Astrocyte (in vitro differentiated cells and primary cell): ENCODE measurements at places on chromosomes 1 and 21.

DNA sequence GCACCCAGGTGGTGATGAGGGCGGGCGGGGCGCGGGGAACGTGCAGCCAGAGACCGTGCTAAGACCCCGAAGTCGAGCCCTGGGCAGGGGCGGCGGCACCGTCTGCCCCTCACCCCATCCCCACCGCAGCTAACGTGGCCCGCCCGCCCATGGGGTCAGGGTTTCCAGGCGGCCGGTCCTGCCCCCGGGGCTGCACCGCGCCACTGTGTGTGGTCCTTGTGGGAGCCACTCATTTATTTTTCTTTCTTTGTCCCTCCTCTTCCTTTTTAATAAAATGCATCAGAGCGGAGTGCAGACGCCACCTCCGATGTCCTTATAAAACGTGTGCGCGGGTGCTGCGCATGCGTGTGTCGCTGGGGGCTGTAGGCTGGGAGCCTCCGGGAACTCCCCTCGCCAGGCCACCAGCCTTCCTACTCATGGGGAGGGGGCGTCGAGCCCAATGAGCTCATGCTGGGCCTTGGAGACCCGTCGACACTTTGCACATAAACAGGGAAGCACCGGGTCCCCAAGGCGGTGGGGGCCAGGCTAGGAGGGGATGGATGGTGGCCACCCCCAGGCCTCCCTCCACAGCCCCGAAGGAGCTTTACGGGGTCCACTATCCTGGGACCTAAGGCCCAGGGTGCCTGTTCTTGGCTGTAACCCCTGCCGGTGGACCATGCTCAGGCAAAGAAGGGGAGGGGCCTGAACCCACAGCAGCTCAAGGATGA lies 59.9 kb downstream of the WNT9A start:
- DNase-seq, result no peak

DNA sequence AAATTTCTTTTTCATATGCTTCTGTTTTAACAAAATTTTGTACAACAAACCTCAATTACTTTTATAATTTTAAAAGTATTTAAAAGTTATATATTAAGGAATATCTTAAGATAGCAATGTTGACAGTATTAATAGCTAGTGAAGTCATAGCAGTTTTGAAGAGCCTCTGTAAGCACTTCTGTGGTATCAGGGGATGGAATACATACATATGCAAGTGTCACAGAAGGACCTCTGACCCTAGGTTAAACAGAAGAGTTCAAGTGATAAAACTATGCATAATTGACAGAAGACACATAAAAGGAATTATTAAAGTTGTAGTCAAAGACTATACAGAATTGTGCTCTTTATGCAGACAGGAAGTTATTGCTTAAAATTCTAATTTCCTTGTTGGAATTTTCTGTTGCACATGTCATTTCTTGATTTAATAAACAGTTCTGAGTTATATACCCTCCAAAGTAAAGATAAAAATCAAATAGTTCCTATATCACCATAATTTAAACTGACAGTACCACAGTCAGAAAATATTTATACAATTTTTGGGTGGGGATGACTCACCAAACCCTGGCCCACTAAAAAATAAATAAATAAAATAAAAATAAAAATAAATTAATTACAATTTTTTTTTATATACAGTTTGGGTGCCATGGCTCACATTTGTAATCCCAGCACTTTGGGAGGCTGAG lies 27.1 kb downstream of the IPP start:
- DNase-seq, result no peak

- DNase-seq, result peak; percentile 54
Observed at GRCh38 chr21:42125571-42126544, 54.7 kb downstream of the UMODL1 start.

- DNase-seq, result no peak
Observed at GRCh38 chr1:31467005-31467674, 54.1 kb downstream of the SERINC2 start.

DNA sequence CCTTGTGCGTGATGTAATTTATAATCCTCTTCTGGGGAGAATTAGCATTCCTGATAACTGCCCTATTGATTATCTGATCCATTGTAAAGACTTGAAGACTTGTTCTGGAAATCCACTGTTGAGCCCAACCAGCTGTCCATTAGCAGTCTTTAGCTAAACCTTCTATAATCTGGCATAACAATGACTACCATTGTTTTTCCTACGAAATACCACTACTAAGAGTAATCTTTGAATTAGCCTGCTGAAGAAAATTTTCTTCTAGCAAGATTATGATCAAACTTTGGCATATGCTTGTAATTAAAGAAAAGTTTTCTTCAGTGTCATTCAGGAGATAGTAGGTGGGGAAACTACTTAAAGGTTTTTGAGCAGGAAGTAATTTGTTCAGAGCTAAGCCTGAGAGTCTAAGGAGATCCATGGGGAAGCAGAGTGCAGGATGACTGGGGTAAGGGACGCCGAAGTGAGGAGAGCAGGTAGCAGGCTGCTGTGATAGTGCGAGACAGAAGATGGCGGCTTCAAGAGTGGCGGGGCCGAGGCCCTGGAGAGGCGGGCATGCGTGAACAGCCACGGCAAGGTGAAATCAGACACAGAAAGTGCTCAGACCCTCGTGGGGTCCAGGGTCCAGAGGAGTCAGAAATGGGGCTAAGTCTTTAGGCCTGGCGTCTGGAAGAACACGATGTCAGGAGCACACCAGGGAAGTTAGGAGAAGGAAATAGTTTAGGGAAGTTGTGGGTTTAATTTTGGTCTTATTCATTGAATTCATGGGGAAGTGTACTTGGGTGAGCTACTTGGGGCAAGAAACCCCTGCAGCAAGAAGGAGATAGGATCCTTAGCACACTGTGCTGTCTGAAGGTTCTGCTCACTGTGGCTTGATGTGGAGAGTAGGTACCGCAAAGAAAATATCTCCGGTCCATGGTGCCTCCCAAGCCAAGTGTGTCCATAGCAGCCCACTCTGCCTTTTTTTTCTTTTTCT lies 112.6 kb upstream of the ADAR start:
- no peak for DNase-seq

- DNase-seq, result no peak
Observed at GRCh38 chr21:37821786-37822450, 94.3 kb downstream of the KCNJ6 start.

GRCh38 chr1:86263101-86263500 lies 106.5 kb upstream of the COL24A1 start:
- DNase-seq, result no peak

- peak; percentile 23 for DNase-seq
Observed at GRCh38 chr1:89260566-89261255, 11.9 kb downstream of the GBP5 start.

- no peak for DNase-seq
Observed at GRCh38 chr1:77706321-77706720, 23.9 kb upstream of the ZZZ3 start.

GRCh38 chr1:217462666-217463065 lies 168.2 kb downstream of the GPATCH2 start:
- no peak for DNase-seq

DNA sequence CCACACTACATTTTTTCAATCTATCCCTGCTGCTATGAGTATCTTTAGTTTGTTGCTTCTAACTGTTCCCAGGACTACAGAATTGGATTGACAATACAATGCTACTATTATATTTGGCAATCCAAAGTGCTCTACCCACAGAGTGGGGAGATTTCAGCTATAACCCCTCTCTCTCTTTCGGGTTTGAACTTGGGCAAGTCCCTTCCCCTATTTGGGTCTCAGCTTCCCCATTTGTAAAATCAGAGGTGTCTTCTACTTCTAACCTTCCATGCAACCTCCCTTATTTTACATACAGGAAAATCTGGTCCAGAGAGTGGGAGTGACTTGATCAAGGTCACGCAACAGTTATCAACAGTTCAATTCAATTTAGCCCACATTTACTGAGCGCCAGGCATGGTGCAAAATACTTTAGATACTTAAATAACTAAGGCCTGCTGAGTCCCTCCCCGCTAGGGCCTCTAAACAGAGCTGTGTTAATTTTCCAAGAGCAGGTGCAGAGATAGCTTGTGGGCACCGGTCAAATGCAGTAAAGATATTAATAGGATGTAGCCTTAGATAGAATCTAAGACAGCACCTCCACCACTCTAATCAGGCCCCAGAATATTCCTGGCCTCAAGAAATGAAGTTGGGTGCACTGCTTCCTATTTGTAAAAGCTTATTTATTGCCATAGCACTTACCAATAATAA lies 9.4 kb upstream of the GPX7 start:
- DNase-seq, result no peak

- no peak for DNase-seq
Observed at GRCh38 chr21:26457817-26458216, 115.3 kb downstream of the CYYR1 start.

- no peak for DNase-seq
Observed at GRCh38 chr1:31765041-31765467, 914 bp upstream of the ADGRB2 start.

DNA sequence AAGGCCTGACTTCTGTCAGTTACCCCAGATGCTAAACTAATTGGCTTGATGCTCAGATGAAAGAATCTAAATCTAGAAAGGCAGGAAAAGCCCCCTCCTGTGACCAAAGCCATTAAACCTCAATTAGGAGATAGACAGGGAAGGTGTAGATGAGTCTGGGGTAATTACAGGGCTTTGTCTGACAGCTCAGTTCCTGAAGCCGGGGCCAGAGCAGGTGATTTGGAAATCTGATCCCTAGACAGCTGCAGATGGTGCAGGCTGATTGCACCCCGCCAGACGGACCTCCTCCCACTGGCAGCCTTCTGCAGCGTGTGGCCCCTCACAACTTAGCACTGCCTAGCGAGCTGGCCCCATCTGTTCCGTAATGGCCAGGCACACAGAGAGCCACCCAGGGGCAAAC lies 395.1 kb downstream of the HLX start:
- DNase-seq, result no peak

- no peak for DNase-seq
Observed at GRCh38 chr1:21300774-21301173, 10.5 kb upstream of the ECE1 start.

DNA sequence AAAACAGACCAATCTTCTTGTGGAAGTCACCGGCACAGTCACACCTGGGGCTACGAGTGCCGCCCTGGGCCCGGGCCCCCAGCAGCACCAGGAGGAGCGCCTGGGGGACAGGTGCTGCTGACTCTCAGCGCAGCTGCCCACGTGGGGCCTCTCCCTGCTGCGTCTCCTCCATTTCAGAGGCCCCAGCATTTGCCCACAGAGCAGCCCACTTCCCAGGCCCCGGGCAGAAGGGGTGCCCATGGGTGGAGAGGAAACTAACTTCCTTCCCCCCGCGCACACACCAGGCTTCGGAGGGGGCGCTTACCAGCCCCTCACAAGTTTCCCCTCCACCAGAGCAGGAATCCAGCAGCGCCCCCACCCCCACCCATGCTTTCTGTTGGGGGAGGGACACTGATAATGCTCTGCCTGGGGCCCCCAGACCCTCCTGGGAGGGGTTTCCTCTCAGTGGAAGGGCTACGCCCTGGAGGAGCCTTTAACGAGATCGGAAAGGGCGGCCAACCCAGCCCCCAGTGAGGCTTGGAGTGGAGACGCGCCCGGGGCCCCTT lies 440 bp downstream of the TNFRSF25 start:
- DNase-seq, result no peak

- DNase-seq, result no peak
Observed at GRCh38 chr1:64861611-64862010, 104.7 kb downstream of the JAK1 start.

GRCh38 chr1:185663771-185664296 lies 70.4 kb upstream of the HMCN1 start:
- DNase-seq, result no peak

GRCh38 chr21:41283211-41283818 lies 33.3 kb upstream of the FAM3B start:
- DNase-seq, result peak; percentile 63

DNA sequence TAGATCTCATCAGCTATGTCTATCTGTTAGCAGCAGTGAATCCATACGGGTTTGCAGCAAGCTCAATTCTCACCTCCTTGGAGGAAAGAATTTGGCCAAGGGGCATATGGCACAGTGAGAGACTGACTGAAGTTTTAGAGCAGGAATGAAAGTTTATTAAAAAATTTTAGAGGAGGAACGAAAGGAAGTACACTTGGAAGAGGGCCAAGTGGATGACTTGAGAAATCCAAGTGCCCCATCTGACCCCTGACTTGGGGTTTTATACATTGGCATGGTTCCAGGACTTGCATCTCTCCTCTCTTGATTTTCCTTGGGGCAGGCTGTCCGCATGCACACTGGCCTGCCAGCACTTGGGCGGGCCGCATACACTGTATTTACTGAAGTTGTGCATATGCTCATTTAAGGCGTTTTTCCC lies 9.2 kb upstream of the OSBPL9 start:
- DNase-seq, result no peak

GRCh38 chr1:49045371-49045770 lies 268.7 kb upstream of the BEND5 start:
- DNase-seq, result no peak

- DNase-seq, result no peak
Observed at GRCh38 chr1:204277563-204278219, 63.9 kb upstream of the GOLT1A start.

DNA sequence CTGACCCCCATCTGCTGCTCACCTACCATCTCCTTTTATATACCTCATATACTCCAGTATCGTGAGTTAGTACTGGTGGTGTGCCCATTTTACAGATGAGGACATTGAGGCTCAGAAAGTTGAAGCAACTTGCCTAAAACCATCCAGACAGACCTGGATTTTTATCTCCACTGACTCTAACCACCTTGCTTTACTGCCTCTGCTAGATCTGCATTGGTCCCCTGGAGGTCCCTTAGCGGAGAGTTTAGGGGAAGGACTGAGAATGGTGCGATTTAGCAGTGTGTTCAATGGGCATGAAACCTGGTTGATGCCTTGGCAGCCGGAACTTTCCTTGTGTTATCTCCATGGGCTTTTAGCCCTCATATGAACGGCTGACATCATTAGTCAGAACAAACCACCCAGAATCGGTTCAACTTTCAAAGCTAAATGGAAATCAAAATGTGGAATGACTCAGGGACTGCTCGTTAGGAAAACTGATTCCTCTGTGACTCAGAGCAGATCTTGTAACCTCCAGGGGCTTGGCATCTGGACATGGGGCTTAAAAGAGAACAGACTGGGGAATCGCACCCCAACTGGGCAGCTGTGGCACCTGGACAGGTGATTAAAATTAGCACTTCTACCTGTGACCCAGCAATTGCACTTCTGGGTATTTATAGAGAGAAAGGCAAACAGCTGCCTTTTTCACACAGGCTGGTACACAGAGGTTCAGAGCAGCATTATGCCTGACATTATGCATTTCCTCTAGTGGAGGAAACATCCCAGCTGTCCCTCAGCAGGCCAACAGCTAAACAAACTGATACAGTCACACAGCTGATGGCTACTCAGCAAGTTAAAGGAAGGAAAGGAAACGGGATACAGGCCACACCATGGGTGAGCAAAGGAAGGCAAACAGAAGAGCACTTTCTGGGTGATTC lies 25.3 kb downstream of the TMEM51 start:
- DNase-seq, result peak; percentile 95

DNA sequence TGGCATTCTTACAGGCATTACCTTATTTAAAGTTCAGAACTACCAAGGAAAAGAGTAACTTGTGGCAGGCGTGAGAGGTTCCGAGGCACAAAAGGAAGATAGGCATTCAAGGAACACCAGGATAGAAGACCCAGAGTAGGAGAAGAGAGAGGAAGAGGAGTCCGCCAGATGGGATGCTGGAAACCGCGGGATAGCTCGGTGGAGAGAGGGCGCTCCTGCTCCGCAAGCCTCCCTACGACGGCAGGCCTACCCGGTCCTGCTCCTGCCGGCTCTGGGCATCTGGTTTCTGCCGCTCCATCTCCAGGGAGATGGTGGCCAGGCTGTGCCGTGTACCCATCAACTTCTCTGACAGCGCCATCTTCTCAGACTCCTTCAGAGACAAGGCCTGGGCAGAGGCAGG lies 5.4 kb upstream of the NBPF1 start:
- DNase-seq, result no peak

GRCh38 chr1:154970631-154971340 lies at the start of gene SHC1:
TSS of gene SHC1 (minus strand) at chr1:154970747. CDS start at chr1:154970526, 221 bp downstream.
- DNase-seq, result peak; percentile 91

- DNase-seq, result peak; percentile 24
Observed at GRCh38 chr1:215484171-215484939, 82.7 kb upstream of the KCTD3 start.
